AG04449 (cell line): ENCODE measurements at places on chromosomes 3 and 15.
A peak's percentile ranks its signal among the peaks of the same experiment; 100 is the strongest.

- DNase-seq, result no peak
Observed at GRCh38 chr15:66876421-66876730, 174.3 kb downstream of the SMAD6 start.

- DNase-seq, result no peak
Observed at GRCh38 chr3:105448338-105448982, 81.8 kb downstream of the ALCAM start.

DNA sequence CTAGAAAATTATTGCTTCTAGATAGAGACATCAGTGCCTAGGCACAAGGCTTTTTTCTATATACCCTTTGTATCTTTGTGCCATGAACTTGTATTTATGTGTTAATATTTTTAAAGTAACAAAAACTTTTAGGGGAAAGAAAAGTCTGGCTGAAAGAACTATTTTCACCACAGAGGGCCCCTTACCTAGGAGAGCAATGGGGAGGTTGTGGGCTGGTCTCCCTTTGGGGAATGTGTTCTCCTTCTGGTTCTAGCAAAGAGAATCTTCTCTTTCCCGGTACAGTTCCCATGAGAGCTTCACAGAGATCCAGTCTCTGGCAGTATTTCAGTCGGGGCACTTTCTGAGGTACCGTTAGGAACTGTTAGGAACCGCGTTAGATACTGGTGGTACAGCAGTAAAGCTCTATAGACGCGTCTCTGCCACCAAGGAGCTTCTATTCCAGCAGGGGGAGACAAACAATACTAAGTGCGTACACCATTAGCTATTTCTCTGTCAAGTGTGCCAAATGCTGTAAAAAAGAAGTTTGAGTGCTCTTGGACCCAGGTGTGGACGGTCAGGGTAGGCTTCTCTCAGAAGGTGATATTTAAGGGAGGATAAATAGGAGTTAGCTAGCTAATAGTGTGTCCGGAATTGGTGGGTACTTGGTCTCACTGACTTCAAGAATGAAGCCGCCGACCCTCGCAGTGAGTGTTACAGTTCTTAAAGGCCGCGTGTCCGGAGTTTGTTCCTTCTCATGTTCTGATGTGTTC is 4.6 kb upstream of the EPB42 start:
- no peak for DNase-seq

DNA sequence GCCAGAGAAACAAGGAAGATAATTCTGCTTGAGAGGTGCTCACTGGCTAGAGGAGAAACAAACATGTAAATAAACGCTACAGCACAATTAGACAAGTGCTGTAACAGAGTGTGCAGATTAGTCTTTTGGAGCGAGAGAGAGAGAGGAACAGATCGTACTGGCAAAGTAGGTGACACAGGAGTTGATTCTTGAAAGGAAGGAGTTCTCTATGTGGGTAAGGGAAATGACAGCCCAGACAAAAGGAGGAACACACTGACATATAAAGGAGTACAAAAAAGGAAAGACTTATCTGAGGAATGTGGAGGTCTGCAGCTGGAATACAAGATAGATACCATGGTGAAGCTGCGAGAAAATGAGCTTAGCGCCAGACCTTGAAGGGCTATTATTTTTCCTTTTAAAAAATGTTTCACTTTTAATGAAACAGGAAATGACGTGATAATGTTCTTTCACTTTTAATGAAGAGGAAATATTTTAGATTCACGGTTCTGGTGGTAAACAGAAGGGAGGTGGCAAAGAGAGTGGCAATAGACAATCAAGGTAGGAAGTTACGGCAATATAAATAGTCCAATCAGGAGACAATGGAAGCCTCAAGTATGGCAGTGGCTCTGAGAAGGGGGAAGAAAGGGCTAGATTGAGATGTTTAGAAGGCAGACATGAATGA is 202.9 kb downstream of the VPS13C start:
- DNase-seq, result no peak

DNA sequence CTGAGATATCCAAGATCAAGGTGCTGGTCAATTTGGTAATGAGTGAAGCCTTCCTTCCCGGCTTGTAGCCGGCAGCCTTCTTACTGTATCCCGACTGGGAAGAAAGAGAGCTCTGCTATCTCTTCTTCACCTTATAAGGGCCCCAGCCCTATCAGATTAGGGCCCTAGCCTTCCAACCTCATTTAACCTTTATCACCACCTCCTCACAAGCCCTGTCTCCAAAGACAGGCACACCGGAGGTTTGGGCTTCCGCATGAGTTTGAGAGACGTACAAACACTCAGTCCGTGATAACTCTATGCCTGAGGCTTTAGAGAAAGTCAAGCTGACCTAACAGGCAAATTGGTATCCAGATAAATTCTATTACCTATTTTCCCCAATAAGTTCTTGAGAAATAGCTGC is 243.9 kb downstream of the OPA1 start:
- DNase-seq, result no peak

- DNase-seq, result no peak
Observed at GRCh38 chr3:176032043-176032442, 1165.2 kb downstream of the TBL1XR1 start.

GRCh38 chr15:42194513-42194912 is 13.6 kb downstream of the VPS39 start:
- no peak for DNase-seq

DNA sequence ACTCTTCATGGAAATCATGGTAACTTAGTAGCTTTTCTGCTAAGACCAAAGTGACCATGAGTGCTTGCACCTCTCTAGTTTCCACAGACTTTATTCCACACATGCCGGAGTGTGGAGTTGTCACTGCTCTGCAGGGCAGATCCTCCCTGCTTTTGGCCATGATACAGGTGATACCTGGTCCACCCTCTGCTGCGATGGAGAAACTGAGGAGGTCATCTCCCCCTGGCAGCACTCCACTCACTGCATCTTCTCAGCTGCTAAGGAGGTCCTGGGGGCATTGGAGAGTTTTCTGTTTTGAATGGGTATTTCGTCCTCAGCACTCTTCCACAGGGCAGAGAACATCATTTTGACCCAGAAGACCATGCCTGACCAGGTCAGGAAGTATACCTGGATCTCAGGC is 31.1 kb downstream of the RBM5 start:
- no peak for DNase-seq

DNA sequence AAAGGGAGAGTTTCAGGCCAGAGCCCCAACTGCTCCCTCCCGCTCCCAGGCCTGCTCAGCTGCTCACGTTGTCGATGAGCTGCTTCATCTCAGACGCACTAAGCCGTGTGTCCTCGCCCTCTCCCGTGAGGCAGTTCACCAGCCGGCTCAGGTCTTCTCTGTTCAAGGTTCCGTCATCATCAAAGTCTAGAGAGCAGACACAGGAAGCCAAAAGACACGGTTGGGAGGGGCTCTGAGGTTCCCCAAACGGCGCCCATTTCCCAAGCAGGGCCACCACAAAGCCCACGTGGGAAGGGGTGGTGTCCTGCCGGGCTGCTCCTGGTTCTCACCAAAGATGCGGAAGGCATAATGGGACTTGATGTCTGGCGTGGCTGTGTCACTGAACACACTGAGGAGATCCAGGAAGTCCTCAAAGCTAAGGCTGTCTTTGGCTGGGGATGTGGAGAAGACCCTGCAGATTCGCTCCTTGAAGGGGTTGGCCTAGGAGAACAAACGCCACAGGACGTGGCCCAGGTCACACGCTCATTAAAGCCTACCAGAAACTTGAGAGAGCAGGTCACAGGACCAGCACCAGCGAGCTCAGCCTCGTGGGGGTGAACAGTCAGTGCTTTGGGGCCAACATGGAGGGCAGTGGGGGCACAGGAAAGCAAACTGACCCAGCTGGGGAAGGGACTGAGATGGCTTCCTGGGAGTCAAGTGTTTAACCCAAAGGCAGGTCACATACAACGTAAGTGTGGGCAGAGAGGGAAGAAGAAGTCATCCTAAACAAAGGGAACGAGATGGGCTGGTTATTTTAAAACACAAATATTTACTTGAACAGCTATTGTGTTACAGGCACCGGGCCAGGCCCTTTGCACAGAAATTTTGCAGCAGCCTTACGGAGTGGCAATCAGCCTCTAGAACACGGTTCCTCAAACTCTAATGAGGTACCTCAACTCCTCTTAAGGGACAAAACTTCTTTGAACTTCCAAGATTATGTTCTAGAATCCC is 2.4 kb downstream of the CIB1 start:
- DNase-seq, result no peak

DNA sequence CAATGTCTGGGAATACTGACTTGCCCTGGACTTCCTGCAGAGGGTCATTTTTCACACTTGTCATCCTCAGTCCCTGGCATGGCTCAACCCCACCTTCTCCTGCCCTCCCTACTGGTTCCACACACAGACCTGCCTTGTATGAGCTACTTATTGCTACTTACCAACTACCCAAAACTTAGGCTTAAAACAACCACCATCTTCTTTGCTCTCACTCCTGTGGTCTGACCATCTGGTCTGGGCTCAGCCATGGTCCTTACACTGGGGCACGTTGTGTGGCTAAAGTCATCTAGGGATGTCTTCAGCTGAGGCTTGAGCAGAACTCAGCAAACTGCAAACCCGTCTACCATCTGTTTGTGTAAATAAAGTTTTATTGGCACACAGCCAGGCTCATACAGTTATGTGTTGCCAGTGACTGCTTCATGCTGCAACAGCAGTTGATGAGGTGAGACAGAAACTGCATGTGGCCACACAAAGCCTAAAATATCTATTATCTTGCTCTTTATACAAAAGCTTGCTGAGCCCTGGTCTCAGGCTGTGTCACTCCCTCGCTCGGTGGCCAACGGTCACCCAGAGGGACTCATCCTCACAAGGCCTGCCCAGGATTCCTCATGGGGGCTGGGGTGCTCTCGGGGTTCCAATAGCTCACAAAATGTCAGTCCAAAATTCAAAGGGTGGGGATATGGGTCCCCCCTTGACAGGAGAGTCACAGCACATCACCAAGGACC is 43.5 kb downstream of the KLF15 start:
- DNase-seq, result no peak

- DNase-seq, result no peak
Observed at GRCh38 chr15:69524814-69525213, 72.2 kb downstream of the RPLP1 start.

DNA sequence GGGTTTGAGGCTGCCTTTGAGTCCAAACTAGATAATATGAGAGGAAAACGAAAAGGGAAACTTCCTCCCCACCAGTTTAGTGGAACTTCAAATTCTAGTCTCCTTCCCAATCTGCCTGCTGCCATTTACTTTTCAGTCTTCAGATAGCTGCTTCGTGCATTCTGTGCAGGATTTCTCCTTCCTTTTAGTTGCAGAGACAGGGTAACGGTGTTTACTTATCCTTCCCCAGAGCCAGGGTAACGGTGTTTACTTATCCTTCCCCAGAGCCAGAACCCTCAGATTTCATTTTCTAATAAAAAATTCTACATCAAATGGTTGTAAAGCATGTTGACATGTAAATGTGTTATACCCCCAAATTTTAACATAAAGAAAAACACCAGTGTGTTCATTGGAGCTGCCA is 282.6 kb downstream of the VPS13C start:
- no peak for DNase-seq

DNA sequence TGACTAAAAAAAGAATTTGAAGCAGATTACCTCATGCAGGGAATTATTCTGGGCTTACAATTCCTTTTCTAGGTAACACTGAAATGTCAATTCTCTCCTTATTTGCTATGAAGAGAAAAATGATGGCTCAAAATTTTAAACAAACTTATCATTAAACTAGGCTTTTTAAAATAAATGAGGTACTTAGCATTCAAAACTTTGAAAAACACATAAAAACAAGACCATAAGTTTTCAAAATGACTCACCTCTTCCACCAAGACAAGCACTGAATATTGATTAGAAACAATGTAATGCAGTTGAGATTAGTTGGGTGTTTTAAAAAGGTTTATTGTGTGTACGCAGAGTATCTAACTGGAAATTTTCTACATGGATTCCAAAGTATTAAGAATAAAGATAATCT is 154.6 kb downstream of the ADAM10 start:
- no peak for DNase-seq

GRCh38 chr3:128573160-128573559 is 77.5 kb downstream of the RPN1 start:
- DNase-seq, result no peak

DNA sequence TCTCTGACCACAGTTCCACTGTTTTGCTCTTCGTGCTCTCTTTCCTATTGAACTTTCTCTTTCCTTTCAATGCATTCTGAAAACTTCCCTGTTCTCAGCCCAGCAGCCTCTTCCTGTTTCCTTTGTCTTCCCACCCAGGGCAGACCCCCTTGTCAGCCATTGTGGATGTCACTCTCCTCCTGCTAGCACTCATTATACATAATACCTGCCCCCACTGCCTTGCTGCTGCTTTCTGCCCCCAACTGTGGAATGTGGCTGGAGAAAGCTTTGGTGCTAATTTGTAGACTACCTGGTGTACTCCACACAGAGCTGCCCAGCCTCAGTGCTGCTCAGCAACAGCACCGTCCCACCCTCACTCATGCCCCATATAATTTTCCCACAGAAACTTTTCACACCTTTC is 80.2 kb downstream of the CHCHD6 start:
- no peak for DNase-seq

DNA sequence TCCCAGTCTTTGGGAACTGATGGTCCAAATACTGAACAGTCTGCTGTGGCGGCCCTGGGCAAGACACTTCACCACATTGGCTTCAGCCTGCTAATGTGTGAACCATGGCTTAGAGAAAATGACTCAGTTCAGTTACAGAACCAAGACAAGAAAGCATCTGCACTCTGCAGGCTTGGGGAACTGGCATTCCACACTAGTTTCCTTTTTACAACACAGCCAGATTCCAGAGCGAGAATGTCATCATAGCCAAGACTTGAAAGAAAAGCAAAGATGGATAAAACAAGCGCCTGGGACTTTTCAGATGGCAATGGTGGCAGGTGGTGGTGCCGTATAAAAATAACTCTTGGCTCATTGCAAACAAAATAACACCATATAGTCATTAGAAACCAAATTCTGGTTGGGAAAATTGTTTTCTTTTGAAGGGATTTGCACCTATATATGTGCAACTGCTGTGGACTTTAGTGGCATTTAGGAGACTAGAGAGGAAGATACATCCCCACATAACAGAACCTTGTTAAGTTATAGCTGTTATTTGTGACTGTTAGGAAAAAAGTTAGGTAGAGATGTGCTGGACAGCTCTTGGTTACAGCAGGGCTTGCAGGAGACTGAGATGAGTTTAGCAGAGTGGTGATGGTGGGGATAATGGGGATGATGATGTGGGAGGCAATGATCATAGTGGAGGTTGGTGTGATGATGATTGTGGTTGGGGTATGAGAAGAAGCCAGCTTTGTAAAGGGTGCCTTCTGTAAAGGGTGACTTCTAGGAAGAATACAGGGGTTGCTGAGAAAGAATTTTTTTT is 273.6 kb downstream of the THRB start:
- peak; percentile 89 for DNase-seq
